Fibroblast of skin of left biceps (primary cell): ENCODE measurements at places on chromosomes 6 and 20.

DNA sequence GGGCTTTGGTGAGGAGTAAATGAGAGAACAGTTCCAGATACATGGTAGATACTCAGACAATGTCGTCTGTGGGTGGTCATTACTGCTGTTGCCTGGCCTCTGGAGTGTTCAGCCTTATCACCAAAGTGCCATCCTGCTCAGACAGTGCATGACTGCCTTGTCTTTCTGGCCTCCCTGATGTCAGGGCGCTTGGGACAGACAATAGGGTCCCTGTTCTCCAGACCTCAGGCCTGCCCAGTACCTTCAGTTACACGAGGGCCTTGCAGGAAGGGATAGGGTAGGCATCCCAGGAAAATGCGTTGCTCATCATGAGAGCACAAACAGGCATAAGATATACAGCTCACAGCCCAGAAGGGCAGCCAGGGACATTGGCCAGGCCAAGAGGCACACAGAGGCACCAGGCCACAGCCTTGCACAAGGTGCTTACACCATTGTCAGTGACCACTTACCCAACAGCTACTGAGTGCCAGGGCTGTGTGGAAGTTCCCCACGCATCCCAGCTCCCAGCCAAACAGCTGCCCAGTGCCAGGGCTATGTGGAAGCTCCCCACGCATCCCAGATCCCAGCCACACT lies 27.4 kb downstream of the BPIFB1 start:
- no peak for DNase-seq

- no peak for DNase-seq
Observed at GRCh38 chr6:15503346-15503680, 159.5 kb downstream of the DTNBP1 start.

DNA sequence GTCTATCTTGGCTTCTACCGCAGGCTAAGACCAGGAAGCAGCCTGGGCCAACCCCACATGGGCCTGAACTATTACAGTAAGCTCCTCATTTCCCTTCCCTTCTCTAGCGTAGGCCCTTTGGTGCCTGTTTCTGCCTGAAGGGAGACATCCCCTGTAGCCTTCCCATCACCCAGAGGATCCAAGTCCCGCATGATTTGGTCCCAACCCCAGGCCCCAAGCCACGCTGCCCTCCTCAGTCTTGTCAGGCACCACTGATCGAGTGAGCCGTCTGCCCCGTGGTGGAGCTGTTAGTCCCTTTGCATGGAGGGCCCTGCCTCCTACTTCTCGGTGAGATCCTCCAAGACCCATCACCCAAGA lies 46.4 kb downstream of the EBF4 start:
- DNase-seq, result no peak

DNA sequence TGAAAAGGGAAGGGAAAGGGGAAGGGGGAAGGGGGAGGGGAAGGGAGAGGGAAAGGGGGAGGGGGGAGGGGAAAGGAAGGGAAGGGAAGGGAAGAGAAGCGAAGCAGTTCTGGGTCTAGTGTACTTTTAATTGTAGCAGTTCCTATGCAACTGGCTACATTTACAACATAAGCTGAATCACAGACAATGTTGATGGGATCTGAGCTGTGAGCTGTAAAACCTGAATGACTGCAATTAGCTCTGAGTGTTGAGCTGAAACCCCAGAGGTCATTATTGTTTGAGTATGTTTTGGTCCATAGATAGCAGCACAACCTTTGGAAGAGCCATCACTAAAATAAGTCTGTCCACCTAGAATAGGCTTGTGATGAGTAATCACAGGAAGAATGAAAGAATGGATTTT lies 7.2 kb upstream of the ABHD12 start:
- DNase-seq, result no peak

DNA sequence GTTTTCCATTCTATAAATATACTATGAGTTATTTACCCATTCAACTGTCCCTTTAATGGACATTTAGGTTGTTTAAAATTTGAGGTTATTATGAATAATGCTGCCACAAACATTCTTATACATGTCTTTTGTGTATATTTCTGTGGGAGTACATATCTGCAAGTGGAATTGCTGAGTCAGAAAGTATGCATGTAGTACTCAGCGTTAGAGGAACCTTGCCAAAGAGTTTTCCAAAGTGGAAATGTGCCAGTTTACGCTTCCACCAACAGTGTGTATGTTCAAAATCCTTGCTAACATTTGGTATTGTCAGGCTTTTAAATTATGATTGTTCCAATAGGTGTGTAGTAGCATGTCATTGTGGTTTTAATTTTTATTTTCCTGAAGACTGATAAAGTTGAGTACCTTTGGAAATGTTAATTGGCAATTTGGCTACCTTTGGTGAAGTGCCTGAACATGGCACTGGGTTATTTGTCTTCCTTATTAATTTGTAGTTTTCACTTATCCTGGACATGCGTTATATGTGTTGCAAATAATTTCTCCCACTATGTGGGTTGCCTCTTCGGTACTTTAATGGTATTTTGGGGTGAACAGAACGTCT lies 341.2 kb downstream of the CD83 start:
- peak; percentile 91 for DNase-seq

- DNase-seq, result no peak
Observed at GRCh38 chr6:148851683-148852556, 105.1 kb downstream of the UST start.

DNA sequence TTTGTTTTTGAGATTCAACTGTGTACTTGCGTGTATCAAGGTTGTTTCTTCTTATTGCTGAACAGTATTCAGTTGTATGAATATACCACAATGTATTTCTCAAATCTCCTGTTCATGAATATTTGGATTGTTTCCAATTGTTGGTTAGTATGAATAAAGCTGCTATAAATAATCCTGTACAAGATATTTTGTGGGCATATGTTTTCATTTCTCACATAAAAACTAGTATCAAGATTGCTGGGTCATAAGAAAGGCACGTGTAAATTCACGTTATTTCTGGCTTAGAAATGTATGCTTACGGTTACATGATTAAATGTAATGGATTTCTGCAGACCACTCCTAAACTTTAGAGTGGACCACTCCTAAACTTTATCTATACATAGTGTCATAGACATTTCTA lies 96.6 kb downstream of the BTBD3 start:
- peak; percentile 50 for DNase-seq

DNA sequence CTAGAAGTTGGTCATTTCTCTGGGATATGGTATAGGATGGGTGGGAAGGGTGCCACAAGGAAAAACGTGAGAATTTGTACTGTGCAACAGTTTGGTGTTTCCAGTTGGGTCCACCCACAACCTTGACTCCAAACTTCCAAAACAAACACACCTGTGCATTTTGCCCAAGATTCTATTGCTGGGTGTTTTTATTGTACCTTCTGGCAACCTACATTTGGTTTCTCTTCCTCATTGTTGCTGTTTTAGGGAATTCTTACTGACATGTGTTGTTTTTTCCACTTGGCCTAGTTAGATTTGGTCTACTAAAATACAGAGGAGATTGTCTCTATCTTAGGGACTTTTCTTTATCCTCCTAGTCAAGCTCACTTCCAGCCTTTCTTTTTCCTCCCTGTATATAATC lies 16.7 kb downstream of the TULP4 start:
- DNase-seq, result no peak

DNA sequence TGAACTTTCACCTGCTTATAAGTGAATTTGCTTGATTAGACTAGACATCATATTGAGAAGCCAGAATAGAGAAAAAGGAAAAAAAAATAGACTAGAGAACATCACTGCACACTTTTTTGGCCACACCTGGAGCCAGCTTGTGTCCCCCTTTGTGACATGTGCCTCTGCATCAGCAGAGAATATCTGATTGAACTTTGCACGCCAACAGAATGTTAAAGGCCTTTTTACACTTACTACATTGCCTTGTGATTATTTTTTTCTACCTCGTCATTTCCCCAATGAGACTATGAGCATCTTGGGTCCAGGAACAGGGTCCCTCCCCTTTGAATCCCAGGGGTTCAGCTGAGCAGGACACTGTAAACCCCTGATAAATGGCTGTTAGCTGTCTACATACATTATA lies 17.2 kb upstream of the ZNF133 start:
- no peak for DNase-seq

DNA sequence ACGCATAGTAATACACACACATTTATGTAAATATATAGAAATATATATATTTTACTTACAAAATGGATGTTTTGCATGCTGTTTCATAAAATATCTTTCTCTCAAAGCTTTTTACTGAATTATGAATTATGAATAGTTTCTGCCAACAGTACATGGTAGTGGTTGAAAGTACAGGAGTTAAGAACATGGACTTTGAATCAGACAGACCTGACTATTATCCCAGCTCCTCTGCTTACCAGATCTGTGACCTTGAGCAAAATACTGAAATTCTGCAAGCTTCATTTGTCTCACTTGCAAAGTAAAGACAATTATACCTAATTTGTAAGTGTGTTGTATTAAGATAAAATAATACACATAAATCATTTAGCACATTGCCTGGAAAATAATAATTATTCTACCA lies 459.5 kb downstream of the EPM2A start:
- no peak for DNase-seq

DNA sequence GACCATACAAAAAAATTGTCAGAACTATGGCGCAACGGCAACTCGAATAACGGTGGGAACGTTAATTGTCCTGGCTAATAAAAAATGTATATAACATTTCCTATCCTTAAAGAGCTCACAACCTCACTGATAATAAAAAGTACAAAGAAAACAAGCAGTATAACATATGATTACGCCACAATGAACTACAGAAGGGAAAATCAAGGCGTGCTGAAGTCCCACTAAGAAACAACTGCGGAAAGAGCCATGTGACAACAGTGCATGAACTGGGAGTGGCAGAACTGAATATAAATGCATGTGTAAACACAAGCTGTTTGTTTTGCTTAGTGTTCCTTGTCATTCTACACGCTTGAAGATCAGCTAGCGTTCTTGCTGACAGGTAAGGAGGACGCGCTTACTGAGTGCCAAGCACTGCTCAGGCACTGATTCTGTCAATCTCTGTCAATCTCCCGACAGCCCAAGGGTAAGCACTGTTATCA lies 466 bp upstream of the PSMB1 start:
- no peak for DNase-seq

DNA sequence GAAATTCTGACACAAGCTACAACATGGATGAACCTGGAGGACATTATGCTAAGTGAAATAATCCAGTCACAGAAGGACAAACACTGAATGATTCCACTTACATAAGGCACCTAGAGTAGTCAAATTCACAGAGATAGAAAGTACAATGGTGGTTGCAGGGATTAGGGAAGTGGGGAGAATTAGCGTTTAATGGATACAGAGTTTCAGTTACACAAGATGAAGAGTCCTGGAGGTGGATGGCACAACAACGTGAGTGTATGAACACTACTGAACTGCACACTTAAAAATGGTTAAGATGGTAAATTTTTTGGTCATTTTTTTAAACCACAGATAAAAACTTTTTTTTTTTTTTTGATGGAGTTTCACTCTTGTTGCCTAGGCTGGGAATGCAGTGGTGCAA lies 24.7 kb downstream of the MOCS3 start:
- DNase-seq, result no peak

DNA sequence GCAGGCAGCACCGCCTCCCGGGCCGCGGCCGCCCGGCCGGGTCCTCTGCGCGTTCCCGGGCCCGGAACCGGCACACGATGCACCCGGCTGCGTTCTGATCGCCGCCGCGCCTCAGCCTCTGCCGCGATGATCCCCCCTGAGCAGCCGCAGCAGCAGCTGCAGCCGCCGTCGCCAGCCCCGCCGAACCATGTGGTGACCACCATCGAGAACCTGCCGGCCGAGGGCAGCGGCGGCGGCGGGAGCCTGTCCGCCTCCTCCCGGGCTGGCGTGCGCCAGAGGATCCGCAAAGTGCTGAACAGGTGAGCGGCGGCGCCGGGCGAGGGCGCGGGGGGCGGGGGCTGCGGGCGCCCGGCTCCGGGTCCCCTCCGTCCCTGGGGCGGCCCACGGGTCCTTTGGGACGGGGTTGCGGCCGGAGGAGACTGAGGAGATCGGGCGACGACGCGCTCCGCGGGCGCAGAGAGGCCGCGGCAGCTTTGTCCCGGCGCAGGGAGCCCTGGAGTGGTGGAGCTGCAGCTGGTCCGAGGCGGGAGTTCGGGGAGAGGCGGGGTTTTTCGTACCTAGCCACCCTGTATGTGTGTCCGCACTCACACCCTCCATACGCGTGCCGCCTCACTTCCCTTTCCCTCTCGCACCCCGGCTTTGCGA lies 659 bp downstream of the SLC35F1 start:
- DNase-seq, result no peak

GRCh38 chr6:100209323-100210136 lies 215.5 kb upstream of the MCHR2 start:
- DNase-seq, result peak; percentile 37

GRCh38 chr6:108966855-108967755 lies 118.9 kb downstream of the ARMC2 start:
- DNase-seq, result no peak

- DNase-seq, result no peak
Observed at GRCh38 chr20:36320261-36320897, 14.2 kb downstream of the DLGAP4 start.

- no peak for DNase-seq
Observed at GRCh38 chr6:167573461-167574215, 248.8 kb downstream of the TTLL2 start.

GRCh38 chr6:113488061-113488460 lies 369.1 kb upstream of the MARCKS start:
- no peak for DNase-seq

GRCh38 chr20:37538003-37538402 lies 10.3 kb upstream of the BLCAP start:
- no peak for DNase-seq

GRCh38 chr6:75379536-75379935 lies 94.9 kb upstream of the TMEM30A start:
- no peak for DNase-seq

DNA sequence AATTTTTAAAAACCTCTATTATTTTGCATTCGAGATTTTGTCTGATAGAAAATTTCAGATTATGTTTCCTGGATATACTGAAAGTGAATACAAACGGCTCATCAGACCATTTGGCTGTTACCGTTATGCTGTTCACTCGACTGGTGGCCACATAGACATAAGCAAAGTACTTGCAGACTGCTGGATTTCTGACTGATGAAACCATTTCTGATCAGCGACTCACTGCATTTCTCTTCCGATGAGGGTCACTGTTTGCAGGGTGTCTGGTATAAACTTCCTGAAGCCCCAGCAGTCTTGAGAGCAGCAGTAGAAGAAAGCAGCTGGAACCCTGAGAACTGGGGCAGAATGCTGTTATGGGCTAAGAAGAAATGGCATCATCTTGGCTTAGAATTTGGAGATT lies 17.7 kb downstream of the SNX9 start:
- peak; percentile 57 for DNase-seq

- no peak for DNase-seq
Observed at GRCh38 chr6:150880336-150880735, 14.8 kb downstream of the MTHFD1L start.

GRCh38 chr6:167870321-167870720 lies 43.6 kb downstream of the AFDN start:
- no peak for DNase-seq

DNA sequence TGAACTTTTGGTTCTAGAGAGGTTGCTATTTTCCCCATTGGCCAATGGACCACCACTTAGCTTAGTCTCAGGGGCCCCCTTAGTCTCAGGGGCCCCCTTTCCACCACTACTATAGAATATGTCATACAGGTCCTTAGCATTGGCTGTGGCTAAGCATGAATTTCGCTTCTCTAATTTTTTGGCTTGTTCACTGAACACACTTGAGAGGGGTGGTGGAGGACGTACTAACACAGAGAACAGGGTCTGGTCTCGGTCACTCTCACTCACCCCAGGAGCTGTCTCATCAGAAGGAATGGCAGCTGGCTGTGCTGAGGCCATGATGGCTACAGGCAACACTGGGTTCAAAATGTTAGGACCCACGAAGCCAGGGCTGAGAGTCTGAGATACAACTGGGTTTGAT lies 30.3 kb downstream of the ZNF318 start:
- no peak for DNase-seq

GRCh38 chr20:44053046-44053445 lies 133.9 kb downstream of the JPH2 start:
- DNase-seq, result no peak

- DNase-seq, result no peak
Observed at GRCh38 chr6:43142101-43142500, 29.0 kb upstream of the SRF start.
